Subcutaneous adipose tissue (tissue), 4 donors: ENCODE measurements at places on chromosomes 1 and 21. TPM values are rescaled to one million over a fixed set of nuclear protein-coding genes. Genes with fewer than 3 reads are reported as not detected.

Gene ATAD3A
- 22.6 TPM for total RNA-seq

Gene UTS2
- total RNA-seq, result 3.1 TPM

Gene AADACL3
- total RNA-seq, result not detected

Gene TMEM82
- total RNA-seq, result not detected

Gene FMO3
- 10.4 TPM for total RNA-seq

Gene CROCC
- 11.0 TPM for total RNA-seq

Gene AGT
- total RNA-seq, result 0.33 TPM

Gene CELSR2
- 0.65 TPM for total RNA-seq

Gene GCLM
- 12.2 TPM for total RNA-seq

Gene ASCL5
- not detected for total RNA-seq

Gene DCST2
- total RNA-seq, result 2.6 TPM

Gene CACNA1S
- total RNA-seq, result not detected

Gene LCK
- 0.65 TPM for total RNA-seq

Gene CORT
- not detected for total RNA-seq
